NCI-H2107 (cell line): ENCODE measurements at places on chromosomes 2 and 18.

GRCh38 chr2:189913821-189914220 lies 129.6 kb downstream of the PMS1 start:
- no peak for DNase-seq

DNA sequence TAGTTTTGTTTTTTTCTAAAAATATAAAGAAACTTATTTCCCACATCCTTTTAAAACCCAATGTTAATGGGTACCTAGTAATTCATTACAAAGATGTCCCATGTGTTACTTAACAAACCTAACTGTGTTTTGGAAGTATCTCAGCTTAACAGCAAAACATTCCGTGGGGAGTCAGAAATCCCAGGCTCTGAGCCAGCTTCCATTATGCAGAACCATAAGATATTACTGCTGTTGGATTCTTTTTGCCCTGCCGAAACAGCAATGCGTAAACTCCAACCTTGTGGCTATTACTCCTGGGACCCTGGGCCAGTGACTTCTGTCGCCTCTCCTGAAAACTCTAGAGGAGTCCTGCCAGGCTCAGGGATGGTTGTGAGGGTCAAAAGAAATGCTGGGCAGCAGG lies 174.1 kb downstream of the UXS1 start:
- DNase-seq = no peak

DNA sequence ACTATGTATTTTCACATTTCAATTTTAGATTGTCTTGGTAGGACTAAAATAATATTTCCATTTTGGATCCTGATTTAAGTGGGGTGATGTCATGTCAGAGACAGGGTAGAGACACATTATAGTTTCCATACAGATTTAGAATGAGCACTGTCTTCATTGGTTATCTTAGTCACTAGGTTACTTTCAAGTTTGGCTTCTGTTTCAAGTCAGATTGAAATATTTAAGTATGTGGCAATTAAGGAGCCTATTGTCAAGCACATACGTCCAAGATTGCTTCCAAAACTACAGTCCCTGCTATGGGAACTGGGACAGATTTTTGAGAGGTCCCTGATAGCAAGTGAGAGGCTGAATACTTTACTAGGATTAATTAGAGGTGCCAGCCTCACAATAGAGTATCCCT lies 89.2 kb upstream of the FAM117B start:
- DNase-seq = no peak

DNA sequence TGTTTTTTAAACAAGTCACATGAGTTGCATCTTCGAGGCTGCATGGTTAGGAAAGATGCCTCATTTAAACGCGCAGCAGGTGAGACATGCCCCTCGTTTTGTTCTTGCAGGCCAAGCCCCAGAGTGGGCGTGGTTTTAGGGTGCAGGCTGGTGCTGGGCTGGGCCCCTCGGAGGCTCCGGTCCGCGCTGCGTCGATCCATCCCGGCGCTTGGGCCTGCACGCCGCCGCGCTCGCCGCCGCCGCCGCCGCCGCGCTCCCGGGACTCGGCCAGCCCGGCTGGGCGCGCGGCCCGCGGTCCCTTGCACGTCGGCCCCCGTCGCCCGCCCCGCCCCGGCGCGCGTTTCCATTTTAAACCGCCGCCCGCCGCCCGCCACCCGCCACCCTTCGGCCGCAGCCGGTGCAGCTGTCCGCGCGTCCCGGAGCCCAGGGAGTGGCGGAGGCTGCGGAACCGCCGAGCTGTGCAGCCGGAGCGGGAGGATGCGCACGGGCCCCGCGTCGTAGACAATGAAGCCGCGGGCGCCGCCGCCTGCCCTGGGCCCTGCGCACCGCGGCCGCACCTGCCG lies 175.5 kb downstream of the AGAP1 start:
- peak; percentile 59 for DNase-seq

DNA sequence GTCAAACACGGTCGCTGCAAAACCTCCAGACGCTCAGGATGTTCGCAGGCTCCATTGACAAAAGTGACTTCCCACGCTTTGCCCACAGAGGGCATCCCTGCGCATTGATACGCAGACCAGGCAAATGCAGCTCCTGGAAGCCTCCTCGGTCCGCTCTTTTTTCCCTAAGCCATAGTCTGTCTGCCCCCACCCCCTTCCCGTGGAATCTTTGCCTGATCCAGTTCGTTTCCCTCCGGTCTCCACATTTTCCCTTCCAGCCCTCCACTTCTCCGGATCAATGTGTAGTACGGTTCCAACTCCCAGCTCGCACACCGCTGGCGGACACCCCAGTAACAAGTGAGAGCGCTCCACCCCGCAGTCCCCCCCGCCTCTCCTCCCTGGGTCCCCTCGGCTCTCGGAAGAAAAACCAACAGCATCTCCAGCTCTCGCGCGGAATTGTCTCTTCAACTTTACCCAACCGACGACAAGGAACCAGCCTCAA lies at the start of gene DCC:
Gene DCC, plus strand, starts transcription at position 307 of the 481 bp plus-strand sequence. CDS start 591 bp downstream, outside the sequence.
- no peak for DNase-seq

DNA sequence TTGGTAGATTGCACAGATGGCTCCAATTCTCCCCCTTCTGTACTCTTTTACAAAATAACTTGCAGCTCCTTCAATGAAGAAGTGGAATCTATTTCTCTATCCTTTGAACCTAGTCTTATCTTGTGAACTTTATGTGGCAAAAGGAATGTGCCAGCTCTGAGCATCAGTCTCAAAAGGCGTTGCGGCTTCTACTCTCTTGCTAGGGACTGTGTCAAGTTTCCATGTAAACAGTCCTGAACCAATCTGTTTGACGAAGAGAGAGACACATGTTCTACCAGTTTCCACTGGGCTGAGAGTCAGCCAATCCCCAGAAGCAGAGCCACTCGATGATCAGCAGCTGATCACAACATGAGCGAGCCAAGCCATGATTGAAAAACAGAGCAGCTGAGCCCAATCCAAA lies 439.7 kb upstream of the SETBP1 start:
- no peak for DNase-seq

GRCh38 chr2:17252258-17252657 lies 266.0 kb downstream of the RAD51AP2 start:
- DNase-seq = no peak

- no peak for DNase-seq
Observed at GRCh38 chr2:217732992-217733391, 269.8 kb downstream of the TNS1 start.

- no peak for DNase-seq
Observed at GRCh38 chr2:12642859-12643258, 73.9 kb upstream of the TRIB2 start.

- DNase-seq = no peak
Observed at GRCh38 chr2:53549497-53549896, 218.1 kb upstream of the CHAC2 start.

DNA sequence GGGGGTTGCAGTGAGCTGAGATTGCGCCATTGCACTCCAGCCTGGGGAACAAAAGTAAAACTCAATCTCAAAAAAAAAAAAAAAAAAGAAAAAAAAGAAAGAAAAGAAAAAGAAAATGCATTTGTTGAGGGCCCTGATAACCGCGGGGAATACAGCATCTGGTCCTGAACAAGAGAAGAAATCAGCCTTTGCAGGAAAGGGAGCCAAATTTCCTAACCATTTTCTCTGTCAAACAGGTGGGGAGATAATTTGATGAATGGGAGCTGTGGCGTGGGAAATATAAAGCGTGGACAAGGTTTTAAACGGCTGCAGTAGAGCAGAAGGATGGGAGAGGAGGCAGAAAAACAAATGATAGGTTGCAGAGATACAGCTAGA lies 864 bp downstream of the E2F6 start:
- DNase-seq = no peak

GRCh38 chr2:54680397-54681041 lies 42.9 kb upstream of the EML6 start:
- DNase-seq = no peak

- DNase-seq = no peak
Observed at GRCh38 chr18:27008575-27008974, 143.1 kb upstream of the AQP4 start.

DNA sequence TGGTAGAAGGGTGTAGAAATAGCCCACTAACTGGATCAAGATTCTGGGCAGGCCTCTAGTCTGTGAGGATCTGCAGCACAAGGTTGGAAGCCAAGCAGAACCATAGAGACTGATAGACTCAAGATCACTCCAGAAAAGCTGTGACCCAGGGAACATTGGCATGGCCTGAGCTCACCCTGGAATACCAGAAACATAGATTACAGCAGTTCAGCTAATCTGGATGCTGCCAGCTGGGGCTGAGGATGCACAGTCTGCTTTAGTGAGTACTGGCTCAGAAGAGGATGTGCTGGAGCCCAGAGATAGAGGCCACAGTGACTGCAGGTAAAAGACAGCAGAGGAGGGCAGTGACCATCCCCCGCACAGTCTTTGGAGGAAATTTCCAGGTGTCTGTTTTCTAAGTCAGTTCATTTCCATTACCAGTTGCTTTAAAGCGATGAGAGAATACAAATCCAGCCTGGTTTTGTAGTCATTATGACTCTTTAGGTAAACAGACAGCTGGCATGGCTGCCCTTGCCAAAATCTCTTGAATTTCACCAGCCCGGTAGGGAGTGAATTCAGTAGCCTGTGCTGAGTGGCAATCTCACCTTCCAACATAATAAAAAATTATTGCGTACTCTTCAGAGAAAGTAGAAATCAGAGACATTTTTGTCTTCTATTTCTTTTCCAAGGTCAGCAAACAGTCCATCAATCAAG lies 119.2 kb downstream of the ANTXR1 start:
- no peak for DNase-seq

GRCh38 chr2:187393211-187393610 lies 54.8 kb downstream of the CALCRL start:
- DNase-seq = no peak

DNA sequence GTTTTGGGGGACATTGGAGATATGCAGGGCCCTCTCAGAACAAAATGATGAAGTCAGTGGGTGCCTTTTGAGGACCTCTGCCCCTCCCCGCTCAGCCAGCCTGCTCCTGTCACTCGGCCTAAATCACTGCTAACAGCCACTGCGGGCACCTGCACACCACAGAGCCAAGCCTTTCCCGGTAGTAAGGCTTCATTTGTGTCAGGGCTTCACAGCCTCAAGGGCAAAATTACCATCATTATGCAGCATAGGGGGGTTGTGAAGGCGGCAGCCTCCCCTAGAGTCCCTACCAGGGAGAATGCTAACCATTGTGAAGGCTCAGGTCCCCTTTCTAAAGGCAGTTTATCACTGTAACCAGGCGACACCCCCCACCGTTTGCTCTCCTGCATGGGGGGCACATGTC lies 519.8 kb upstream of the MYT1L start:
- DNase-seq = peak; percentile 69

DNA sequence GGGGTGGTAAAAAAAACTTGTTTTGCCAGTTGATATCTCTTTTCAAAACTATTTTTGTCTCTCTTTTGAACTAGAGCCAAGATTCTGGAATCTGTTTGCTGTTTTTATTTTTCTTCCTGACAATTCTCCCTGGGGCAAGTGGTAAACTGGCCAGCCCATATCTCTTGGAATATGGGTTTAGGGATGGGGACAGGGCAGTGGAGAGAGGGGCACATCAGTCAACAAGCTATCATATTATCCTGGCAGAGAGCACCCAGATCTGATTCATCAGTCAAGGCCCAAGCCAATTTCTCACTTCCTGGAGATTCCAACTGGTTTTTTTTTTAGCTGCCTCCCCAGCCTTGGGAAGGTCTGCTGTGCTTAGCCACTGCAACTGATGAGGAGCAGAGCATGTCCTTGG lies 52.3 kb downstream of the ARHGAP28 start:
- DNase-seq = no peak

DNA sequence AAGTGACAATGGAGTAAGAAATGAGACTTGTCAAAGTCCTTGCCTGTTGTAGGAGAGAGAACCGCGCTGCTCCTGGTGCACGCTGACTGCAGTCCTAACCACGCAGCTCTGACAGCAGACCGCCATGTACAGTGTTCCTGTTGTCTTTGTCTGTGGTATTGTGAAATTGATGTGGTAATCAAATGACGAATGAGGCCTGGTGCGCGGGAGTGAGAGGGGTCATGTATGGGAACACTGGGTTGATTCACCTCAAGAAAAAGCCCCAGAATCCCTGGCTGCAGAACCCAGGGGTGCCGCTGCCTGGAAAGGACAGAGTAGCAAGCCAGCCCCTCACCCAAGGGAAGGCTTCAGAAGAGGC lies 64.0 kb downstream of the INPP4A start:
- no peak for DNase-seq

DNA sequence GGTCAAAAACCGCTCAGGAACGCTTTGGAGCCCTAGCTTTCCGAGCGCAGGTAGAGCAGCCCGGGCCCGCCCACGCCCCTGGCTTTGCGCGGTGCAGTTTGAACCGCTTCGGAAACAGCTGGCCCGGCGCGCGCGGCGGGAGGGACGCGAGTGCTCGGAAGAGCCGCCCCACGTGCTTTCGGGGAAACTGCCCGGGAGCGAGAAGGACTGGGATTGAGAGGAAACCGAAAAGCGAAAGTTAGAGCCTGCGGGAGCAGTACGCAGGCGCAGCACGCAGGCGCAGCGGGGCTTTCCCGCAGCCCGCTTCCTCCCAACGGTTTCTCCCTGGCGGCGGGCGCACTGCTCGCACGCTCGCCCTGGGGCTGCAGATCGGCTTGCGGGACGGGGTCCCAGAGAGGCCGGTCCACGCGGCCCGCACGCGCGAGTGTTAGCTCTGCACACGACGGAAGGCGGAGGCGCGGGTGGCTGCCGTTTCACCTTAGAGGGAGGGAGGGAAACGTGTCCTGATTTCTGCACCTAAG lies 6.3 kb upstream of the STAT1 start:
- DNase-seq = peak; percentile 88

- no peak for DNase-seq
Observed at GRCh38 chr2:154130821-154131220, 259.1 kb downstream of the GALNT13 start.

DNA sequence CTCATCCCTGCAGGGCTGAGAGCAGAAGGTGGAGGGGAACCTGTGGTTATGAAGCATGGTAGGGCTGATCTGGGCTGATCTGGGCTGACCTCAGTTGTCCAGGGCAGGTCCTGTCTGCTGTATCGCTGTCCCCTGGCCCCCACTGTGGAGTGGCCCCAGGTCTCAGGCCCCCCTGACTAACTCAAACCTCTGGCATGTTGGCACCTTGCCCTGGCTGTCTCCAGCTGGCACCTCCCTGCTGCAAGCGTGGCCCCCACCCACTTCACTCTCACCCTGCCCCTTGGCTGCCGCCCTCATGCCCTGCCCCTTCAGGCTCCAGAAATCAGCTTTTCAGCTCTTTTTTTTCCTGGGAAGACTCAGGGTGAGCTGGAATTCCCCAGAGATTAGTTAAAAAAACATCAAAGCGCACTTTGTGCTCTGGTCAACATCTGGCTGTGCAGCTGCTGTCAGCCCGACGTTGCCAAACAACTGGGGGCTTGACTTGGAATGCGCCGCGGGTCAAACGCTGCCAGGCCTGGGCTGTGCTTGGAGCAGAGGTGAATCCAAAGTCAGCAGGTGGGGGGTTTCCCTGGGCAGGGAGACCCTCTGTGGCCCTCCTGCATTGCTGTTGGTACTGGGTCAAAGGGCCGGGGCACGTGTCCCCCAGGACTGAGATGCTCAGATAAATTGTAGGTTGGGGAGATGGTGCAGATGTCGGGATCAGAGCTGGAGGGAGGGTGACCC lies 173.8 kb upstream of the HDAC4 start:
- no peak for DNase-seq

- no peak for DNase-seq
Observed at GRCh38 chr2:68196120-68196716, 38.5 kb downstream of the PNO1 start.

DNA sequence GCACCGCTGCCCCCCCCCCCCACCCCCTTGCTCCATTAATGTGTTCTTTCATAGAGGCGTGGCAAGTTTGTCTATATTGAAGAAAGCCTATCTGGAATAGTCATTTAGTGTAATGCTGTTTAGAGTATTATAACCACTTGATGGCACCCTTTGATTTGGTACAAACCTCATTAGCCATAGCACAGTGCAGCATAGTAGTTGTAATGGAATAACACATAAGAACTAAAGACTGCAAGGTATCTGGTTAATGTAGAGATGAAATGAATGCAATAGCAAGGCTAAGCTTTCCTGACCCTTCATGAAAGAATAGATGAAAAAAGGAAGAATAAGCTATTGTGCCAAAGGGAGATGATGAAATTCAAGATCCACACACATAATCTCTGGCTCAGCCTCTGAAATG lies 81.9 kb downstream of the EHBP1 start:
- DNase-seq = no peak
